Activated naive CD8-positive, alpha-beta T cell treated with anti-CD3 and anti-CD28 coated beads, Interleukin-2, amount 50 U/mL, for 16 hours (primary cell): ENCODE measurements at places on chromosomes 1 and 21.

DNA sequence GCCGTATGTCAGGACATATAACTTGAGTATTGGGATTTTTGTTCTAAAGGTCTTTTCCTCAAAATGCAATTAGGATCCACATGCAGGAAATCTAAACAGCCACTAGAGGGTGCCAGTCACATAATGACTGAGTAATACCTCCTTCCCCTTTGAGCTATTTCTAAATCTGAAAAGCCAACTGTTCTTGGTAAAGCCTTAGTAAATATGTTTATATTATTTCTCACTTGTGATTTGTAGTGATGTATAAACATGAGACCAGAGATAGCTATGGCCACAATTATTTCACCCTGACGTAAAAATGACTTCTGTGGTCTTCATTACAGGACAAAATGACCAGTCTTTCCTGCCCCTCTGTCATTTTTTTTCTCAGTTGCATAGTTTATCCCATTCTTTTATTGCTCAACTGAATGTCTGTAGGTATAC is 41.0 kb upstream of the DR1 start:
- peak; percentile 5 for DNase-seq

- DNase-seq, result no peak
Measured at GRCh38 chr1:88321706-88322105, 362.4 kb upstream of the PKN2 start.

DNA sequence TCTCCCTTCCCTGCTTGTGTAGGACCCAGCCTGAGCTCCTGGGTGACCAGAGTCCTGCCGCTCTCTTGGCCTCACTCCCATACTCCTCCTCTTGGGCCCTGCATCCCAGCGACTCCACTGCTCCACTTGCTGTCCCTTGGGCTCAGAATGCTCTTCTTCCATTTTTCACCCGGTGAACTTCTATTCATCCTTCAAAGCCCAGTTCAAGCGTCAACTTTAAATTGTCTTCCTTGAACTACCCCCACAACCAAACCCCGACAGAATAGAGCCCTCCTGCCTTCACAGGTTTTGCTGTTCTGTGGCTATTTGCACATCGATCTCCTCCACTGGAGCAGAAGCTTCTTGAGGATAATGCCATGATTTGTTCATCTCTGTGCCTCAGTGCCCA is 215.4 kb upstream of the EDN2 start:
- no peak for DNase-seq

DNA sequence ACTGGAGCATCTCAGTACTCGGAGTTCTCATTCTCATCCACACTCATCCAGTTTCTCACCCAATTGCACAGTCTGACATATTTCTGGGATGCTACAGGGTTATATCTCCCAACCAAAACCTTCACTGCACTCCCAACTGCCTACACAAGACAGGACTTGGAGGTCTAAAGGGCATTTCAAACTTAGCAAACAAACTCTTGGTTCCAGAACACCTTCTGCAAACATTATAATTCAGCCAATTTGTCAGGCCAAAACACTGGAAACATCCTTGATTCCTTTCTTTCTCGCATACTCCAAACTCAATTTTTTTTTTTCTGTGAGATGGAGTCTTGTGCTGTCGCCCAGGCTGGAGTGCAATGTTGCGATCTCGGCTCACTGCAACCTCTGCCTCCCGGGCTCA is 7.9 kb downstream of the SLAMF1 start:
- no peak for DNase-seq

- DNase-seq, result peak; percentile 17
Measured at GRCh38 chr21:32940079-32941014, 85.4 kb upstream of the OLIG2 start.

DNA sequence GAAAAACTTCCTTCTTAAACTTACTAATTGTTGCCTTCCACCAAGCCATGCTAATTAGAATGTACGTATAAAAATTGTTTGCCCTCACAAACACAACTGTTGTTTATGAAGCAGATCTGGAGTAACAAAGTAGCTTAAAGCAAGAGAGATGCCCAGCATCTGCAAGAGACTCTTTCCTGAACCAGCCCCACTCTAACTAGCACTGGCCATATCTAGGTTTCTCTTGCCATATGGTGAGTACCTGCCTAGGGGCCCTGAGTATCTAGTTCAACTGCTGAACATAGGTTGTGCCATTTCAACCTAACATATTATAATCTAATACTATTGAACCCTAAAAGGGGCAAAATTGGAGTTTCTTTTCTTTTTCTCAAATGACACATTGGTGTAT is 883.4 kb upstream of the B3GALT2 start:
- DNase-seq, result no peak

- DNase-seq, result no peak
Measured at GRCh38 chr1:206108635-206109034, 8.6 kb downstream of the AVPR1B start.

GRCh38 chr1:86706018-86706635 is 1.8 kb downstream of the SH3GLB1 start:
- DNase-seq, result no peak

GRCh38 chr1:22916471-22916820 is 56.2 kb downstream of the LACTBL1 start:
- no peak for DNase-seq

DNA sequence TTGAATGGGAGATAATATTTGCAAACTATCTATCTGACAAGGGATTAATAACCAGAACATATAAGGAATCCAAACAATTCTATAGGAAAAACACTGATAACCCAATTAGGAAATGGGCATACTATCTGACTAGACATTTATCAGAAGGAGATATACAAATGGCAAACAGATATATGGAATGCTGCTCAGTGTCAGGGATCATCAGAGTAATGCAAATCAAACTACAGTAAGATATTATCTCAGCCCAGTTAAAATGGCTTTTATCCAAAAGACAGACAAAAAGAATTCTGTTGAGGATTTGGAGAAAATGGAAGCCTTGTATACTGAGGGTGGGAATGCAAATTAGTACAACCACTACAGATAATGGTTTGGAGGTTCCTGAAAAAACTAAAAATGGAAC is 758.0 kb upstream of the B3GALT2 start:
- no peak for DNase-seq

DNA sequence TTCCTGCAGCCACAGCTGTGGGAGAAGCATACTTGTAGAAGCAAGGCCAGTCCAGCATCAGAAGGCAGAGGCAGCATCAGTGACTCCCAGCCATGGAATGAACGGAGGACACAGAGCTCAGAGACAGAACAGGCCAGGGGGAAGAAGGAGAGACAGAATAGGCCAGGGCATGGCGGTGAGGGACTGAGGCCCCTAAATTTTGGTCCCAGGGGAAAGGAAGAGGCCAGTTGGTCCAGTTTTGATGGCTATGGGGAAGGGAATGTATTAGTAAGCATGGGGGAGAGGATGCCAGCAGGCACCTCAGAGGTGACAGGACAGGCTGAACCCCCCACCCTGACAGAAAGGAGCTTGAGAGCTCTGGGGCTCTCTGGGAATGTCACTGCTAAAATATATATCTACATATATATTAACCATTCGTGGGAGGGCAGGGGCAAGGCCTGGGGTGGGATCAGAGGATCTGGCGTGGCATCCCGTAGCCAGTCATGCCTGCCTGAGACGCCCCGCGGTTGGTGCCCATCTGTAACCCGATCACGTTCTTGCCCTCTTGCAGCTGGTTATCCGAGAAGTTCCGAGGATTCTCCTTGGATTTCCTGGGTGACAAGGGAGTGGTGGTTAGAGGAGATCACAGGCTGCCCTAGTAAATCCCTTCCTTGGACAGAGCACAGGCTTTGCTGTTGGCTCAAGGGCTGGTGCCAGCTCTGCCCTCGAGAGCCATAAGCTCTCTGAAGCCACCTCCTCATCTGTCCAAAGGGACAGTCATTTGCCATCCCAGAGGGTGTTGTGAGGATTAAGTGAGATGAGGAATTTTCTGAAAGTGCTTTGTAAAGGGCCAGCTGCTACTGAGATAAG is 6.7 kb downstream of the TAGLN2 start:
- no peak for DNase-seq

GRCh38 chr1:41859686-41860085 is 59.0 kb downstream of the HIVEP3 start:
- DNase-seq, result no peak

GRCh38 chr1:21659099-21659923 is 9.8 kb downstream of the RAP1GAP start:
- peak; percentile 56 for DNase-seq

DNA sequence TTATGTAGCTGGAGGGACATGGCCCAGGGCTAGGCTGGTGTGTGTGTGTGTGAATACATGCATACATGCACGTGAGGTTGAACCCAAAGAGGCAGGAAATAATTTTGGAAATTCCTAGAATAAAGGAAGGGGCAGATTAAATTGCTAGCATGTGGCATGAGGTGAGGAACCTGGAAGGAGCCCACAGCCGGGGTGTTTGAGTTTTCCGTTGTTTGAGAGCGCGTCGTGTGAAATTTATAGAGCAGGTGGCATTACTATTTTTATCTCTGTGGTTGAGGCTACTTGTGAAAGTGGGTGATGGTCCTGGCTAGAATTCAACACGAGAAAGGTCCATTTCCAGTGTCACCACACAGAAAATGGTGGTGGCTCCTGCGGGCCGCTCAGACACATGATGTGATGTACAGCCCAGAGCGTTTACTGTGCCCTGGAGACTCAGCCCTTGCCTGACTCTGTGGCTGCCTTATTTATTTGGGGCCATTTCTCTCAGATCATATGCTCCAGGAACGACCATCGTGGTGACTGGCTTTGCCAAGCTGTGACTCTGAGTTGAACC is 48.0 kb downstream of the BACE2 start:
- no peak for DNase-seq

GRCh38 chr1:150281221-150281757 is 1.1 kb upstream of the CIART start:
- DNase-seq, result no peak

GRCh38 chr1:243946946-243947345 is 96.9 kb upstream of the AKT3 start:
- DNase-seq, result no peak

DNA sequence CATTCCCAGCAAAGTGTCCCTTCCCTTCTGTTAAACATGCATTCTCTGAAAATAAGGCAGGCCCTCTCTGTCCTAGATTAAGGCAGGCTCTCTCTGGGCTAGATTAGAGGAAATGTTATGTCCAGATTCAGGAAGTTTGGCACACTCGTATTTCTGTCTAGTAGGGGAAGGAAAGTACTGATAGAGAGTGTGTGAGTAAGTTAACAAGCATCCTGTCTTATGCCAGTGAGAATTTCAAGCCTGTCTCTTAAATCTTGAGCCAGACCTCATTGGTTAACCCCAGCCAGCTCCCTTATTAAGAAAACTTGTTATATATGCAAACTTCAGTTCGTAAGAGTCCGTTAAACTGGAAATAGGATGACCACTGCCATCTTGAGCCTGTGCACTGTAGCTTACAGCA is 31.6 kb downstream of the IGSF5 start:
- DNase-seq, result no peak

GRCh38 chr1:25503551-25504426 is 39.6 kb upstream of the LDLRAP1 start:
- peak; percentile 47 for DNase-seq

- DNase-seq, result no peak
Measured at GRCh38 chr1:195898924-195899323, 709.3 kb downstream of the KCNT2 start.

DNA sequence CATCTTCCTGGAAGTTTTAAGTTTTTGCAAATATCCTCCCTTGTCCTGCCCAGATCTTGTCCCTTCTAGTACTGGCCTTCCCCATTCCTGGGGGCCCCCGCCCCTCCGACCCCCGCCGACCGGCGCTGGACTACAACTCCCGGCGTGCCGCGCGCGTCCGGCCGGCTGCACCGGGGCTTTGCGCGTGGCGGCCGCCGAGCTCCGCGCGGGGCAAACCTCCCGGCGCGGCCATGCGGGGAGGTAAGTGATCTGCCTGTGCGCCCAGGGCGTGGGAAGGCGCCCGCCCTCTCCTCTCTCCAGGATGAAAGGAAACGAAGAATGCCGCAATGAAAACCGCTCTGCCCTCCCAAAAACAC is 3.2 kb upstream of the SAMD13 start:
- peak; percentile 10 for DNase-seq

- DNase-seq, result no peak
Measured at GRCh38 chr1:184143449-184143848, 91.9 kb downstream of the TSEN15 start.

- no peak for DNase-seq
Measured at GRCh38 chr1:64745986-64746940, 1.4 kb downstream of the RAVER2 start.

GRCh38 chr21:39867198-39867650 is at the start of gene PCP4:
Gene PCP4 (plus strand): TSS chr21:39867438. CDS start chr21:39867502, 64 bp downstream.
- no peak for DNase-seq

DNA sequence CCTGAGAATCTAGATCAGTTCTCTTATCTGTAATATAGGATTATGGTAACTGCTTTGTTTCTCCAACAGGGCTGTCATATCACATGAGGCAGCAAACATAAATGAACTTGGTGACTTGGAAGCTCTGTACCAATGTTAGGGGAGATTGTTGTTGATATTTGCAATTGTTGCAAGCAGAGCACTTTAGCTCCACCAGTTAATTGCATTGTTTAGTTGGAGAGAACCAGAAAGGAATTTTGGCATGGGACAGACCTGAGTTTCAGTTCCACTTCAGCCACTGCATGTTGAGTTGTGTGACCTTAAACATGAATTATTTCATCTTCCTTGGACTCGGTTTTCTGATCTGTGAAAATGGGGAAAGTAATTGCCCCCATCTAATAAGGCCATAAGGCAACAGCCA is 142.3 kb upstream of the JUN start:
- no peak for DNase-seq

DNA sequence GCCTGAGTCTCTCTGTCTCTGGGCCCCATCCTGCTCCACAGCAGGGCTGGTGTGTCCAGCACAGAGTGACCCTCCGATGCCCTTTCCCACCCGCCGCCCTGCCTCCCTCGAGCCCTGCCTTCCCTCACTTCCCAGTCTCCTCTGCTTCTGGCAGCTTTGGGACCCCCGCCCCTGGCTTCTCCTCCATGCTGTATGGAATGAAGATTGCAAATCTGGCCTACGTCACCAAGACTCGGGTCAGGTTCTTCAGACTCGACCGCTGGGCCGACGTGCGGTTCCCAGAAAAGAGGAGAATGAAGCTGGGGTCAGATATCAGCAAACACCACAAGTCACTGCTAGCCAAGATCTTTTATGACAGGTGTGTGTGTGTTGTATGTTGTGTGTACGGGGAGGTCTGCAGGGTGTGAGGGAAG is 14.3 kb downstream of the MOV10 start:
- DNase-seq, result no peak

GRCh38 chr1:25922056-25922970 is 16.1 kb upstream of the STMN1 start:
- DNase-seq, result no peak

- no peak for DNase-seq
Measured at GRCh38 chr1:201311356-201312011, 28.2 kb downstream of the PKP1 start.
